Immature natural killer cell (primary cell): ENCODE measurements at places on chromosomes 5 and 9. TPM values are rescaled to one million over a fixed set of nuclear protein-coding genes. Genes with fewer than 3 reads are reported as not detected.

PCDHB6 gene
- polyA plus RNA-seq, result not detected

CDC20B gene
- not detected for polyA plus RNA-seq

SMIM33 gene
- polyA plus RNA-seq, result not detected

GRIN3A gene
- not detected for polyA plus RNA-seq

- no peaks in the 10 kb centered on the region for H3K4me1 ChIP-seq
- peaks cover 4% of the 10 kb centered on the region for H3K27me3 ChIP-seq
- H3K27ac ChIP-seq, result no peak overlapping the region
- no peaks in the 10 kb centered on the region for H3K36me3 ChIP-seq
- no peak for DNase-seq
Observed at GRCh38 chr5:142615948-142616347, 69.9 kb downstream of the FGF1 start.

DNA sequence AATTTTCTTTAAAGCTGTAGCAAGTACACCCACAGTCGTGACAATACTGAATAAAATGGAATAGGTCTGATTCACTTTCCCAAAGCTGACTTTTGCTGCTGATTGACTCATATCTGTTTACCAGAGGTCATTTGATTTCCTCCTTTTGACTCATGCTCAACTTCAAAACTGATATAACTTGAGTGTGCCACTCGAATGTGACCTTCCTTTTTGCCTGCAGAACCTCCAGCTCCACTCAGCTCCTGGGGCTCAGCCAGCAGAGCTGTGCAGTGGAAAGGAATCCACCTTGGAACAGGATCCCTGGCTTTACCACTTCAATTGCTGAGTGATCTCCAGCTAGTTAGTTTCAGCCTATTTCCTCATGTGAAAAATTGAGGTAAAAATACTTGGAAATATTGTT is 84.1 kb downstream of the FEM1C start:
- no peak overlapping the region for H3K4me3 ChIP-seq
- H3K4me1 ChIP-seq, result no peaks in the 10 kb centered on the region

- H3K27ac ChIP-seq, result no peak overlapping the region
- no peaks in the 10 kb centered on the region for H3K36me3 ChIP-seq
- H3K27me3 ChIP-seq, result no peaks in the 10 kb centered on the region
- peaks cover 21% of the 10 kb centered on the region for H3K4me1 ChIP-seq
- H3K4me3 ChIP-seq, result no peak overlapping the region
Observed at GRCh38 chr9:135989722-135990467, 28.7 kb upstream of the UBAC1 start.

- no peak overlapping the region for H3K27ac ChIP-seq
- H3K36me3 ChIP-seq, result peaks cover 31% of the 10 kb centered on the region
- no peak for DNase-seq
- H3K27me3 ChIP-seq, result no peaks in the 10 kb centered on the region
Observed at GRCh38 chr9:5897851-5898250, 7.2 kb downstream of the MLANA start.

- DNase-seq, result no peak
- no peaks in the 10 kb centered on the region for H3K27me3 ChIP-seq
- no peak overlapping the region for H3K27ac ChIP-seq
- H3K36me3 ChIP-seq, result no peaks in the 10 kb centered on the region
Observed at GRCh38 chr5:119897537-119898370, 268.4 kb downstream of the FAM170A start.

DNA sequence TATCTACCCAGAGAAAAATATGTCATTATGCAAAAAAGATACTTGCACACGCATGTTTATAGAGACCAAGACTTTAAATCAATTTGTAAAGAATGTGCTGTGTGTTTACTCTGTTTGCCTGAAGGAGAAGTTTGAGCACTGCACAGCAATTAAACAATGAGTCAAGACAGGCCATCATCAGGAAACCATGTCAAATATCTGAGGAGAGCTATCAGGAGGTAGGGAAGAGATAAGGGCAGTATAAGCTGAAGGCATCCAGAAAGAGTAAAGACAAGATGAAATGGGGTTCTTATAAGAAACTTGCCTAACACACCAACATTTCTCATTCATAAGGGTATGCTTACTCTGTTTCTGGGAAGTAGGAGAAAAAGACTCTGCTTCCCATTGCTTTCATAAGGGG is 405.8 kb upstream of the PTGER4 start:
- DNase-seq, result no peak
- no peak overlapping the region for H3K27ac ChIP-seq
- no peaks in the 10 kb centered on the region for H3K36me3 ChIP-seq
- H3K27me3 ChIP-seq, result peaks cover 2% of the 10 kb centered on the region

GRCh38 chr9:108894225-108894997 is 32.3 kb downstream of the ACTL7A start:
- no peaks in the 10 kb centered on the region for H3K27me3 ChIP-seq
- no peak overlapping the region for H3K27ac ChIP-seq
- no peak overlapping the region for H3K4me3 ChIP-seq
- no peak for DNase-seq
- H3K4me1 ChIP-seq, result no peaks in the 10 kb centered on the region

DNA sequence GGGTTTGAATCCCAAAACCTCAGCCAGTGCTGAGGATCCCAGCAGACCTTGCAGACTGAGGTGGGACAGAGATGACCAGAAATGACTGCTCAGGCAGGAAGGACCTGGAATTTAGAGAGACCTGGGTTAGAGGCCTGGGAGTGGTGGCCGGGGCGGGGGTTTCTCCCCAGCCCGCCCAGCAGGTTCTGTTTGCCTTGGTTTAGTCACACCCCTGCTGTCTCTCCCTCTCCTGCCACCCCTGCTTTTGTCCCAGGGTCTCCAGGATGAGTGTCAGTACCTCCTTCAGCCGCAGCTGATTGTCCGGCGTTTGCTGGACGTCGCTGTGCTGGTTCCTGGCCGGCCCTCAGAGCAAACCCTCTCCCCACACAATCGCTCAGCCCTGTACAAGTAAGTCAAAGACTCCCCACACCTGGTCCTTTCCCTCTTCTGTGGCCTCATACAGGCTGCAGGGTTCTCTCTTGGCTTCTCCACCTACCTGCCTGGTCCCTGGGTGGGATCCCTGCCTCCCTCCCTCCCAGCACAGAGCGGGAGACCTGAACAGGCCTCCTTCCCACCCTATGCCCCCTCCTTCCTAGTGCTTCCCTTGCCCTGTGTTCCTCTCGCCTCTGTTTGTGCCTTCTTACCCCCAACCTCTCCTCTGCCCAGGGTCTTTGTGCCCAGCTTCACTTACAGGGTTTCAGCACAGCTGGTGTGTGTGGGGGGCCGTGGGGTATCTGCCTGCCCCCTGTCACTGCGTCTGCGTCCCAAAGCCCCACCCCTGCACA is 12.0 kb downstream of the TMEM8B start:
- no peak overlapping the region for H3K4me3 ChIP-seq
- peaks cover 5% of the 10 kb centered on the region for H3K27me3 ChIP-seq
- no peak for DNase-seq
- H3K27ac ChIP-seq, result no peak overlapping the region
- H3K4me1 ChIP-seq, result peaks cover 13% of the 10 kb centered on the region

DNA sequence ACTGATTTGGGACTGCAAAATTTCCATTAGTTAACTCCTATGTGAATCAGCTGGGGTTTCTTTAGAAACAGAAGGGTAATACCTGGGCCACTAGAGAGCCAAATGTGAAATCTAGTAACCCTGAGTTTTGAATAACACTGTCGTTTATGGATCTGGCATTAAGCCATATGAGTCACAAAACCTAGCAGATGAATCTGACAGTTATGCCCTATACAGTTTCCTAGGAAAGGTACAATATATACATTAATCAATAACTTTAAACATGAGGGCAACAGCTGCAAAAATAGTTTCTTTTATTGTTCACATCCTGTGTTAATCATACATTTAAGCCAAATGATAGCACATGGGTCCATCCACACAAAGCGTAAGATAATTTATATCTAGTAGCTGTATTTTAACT is 56.9 kb downstream of the PAM start:
- no peak overlapping the region for H3K4me3 ChIP-seq
- DNase-seq, result no peak
- H3K4me1 ChIP-seq, result peaks cover 47% of the 10 kb centered on the region

- H3K4me3 ChIP-seq, result no peak overlapping the region
- H3K27ac ChIP-seq, result peak overlapping the region; percentile 87
- peaks cover 20% of the 10 kb centered on the region for H3K36me3 ChIP-seq
- peaks cover 27% of the 10 kb centered on the region for H3K4me1 ChIP-seq
- no peaks in the 10 kb centered on the region for H3K27me3 ChIP-seq
Observed at GRCh38 chr9:112061152-112061740, 113.9 kb downstream of the SUSD1 start.
